Germinal center (tissue), 1 donor: ENCODE measurements at places on chromosomes 6 and 20.

DNA sequence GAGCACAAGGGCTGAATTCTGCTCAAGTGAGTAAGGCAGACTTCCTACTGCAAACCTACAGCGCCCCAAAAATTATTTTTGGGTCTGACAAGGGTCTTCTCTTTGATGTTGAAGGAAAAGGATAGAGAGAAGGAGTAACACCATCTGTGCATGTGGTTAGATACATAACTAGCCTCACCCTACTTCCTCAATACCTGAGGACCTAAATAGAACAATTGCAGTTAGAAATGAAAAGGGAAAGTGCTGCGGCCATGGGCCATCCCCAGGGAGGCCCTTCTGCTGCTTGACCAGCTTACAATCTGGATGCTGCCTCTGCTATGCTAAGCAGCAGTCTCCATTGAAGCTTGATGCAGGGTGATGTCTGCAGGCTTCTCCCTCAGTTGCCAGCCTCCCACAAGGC, 63.2 kb upstream of the ARMH2 start:
- DNase-seq: peak; percentile 58

DNA sequence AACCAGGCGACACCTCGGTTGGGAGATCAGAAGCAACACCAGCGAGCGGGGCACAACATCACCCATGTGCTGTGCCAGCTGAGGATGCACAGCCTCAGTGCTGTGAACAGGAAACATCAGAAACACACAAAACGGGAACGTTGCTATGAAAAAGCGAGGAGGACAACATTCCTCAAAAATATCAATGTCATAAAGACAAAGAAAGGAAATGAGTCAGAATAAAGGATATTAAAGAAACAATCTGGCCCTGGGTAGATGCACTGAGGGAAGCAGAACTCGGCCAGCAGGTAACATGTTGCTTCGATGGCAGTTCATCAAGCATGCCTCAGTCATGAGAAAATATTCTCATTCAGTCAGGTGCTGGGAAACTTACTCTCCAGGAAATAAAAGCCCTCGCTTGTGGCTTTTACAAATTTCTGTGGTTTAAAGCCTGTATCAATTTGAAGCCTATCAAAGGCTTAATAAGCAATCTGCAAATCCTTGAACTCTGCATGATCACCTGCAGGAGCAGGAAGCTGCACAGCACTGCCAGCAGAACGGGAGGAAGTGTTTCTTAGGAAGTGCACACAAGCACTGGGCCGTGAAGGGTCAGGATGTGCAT, 77.5 kb downstream of the GINS1 start:
- DNase-seq: no peak

GRCh38 chr6:44228031-44228430, 4.6 kb downstream of the SLC29A1 start:
- no peak for DNase-seq

- DNase-seq: peak; percentile 43
These were observed at the start of gene NKAPL for GRCh38 chr6:28258877-28259777. Gene NKAPL (plus strand): TSS chr6:28259297. CDS start chr6:28259372, 75 bp downstream.

GRCh38 chr20:47944682-47945081, 159.4 kb upstream of the SULF2 start:
- no peak for DNase-seq

GRCh38 chr20:34473262-34473883, 42.8 kb upstream of the DYNLRB1 start:
- DNase-seq: no peak

DNA sequence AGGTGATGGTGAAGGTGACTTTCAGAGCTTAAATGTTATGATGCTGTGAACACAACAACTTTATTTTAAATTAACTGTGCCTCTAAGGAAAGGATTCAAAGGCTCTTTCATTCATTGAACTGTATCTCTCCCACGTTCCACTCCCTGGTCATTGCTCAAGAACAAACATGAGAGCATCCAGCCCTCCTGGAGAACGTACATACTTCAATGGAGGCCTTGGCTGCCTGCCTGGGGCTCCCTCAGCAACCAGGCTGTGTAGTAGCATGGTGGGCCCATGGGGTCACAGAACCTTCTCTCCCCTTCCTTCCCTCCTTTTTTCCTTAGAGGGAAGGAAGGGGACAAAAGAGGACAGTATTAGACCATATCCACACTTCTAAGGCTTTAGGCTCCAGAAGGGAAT, 234.3 kb downstream of the CDC5L start:
- DNase-seq: no peak

GRCh38 chr6:145339089-145339488, 396.2 kb downstream of the EPM2A start:
- DNase-seq: no peak

- no peak for DNase-seq
These were observed 7.5 kb downstream of the MGME1 start for GRCh38 chr20:17976305-17976704.

- DNase-seq: no peak
These were observed 57.1 kb upstream of the MAP7 start for GRCh38 chr6:136607204-136607931.

DNA sequence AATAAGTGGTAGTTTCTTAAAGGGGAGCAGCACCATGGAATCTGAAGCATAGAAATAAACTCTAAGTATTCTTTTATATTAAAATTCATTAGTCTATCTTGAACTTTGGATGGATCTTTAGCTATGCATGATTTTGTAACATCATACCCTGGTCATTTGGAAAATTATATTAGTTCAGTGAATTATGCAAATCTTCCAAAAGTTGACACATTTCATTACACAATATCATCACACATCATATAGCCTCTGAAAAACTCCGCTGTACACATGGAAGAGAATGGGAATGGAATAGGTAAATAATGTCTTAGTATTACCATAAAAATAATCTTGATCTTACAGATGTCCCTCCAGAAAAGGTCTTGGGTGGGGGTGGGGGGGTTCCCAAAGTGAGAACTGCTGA, 96.1 kb downstream of the ATXN1 start:
- no peak for DNase-seq

DNA sequence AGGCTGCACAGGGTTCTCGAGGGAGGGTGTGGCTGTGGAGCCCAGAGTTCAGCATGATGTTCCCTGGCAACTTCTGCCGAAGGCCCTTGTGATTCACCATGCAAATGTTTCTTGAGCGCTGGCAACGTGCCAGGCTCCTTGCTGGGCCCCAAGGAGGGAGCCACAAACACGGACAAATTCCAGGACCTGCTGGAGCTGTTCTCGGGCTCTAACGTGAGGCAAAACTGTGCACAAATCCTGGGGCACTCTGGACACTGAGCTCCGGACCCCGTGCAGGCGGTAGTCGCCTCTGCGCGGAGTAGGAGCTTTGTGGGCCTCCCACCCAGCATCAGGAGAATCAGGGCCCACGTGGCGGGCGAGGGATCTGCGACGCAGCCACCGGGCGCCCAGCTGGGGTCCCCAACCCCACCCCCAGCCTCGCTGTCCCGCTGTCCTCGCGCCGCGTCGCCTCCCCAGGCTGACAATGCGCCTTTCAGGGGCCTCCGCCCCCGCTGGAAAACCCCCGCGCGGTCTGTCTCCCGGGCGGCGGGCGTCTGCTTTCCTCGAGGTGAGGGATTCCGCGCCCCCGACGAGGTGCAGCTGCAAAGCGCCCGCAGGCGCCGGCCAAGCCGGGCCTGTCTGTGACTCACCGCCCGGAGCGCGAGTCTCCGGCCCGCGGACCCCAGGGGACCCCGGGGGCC, 31.7 kb upstream of the SCUBE3 start:
- no peak for DNase-seq

DNA sequence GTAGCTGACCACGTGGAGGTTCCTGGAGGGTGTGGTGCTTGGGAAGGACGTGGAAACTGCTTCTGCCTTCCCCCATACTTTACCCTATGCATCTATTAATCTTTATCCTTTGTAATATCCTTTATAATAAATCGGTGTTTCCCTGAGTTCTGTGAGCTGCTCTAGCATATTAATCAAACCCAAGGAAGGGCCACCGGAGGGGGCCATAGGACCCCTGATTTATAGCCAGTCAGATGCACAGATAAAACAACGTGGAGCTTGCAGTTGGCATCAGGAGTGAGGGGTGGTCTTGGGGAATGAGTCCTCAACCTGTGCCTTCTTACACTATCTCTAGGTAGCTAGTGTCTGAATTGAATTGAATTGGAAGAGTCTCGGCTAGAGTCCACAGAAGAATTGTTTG, 36.5 kb upstream of the TFAP2A start:
- DNase-seq: no peak

DNA sequence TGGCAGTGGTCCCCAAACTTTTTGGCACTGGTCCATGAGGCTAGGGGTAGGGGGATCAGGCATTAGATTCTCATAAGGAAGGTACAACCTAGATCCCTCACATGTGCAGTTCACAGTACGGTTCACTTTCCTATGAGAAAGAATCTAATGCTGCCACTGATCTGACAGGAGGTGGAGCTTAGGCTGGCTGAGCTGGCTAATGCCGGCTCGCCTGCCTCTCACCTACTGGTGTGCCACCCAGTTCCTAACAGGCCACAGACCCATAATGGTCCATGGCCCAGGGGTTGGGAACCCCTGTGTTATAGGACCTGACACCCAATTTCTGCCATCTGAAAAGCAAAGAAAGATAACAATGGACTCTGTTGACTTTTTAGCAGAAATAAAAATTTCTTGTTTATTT, 199.6 kb downstream of the GMPR start:
- no peak for DNase-seq

DNA sequence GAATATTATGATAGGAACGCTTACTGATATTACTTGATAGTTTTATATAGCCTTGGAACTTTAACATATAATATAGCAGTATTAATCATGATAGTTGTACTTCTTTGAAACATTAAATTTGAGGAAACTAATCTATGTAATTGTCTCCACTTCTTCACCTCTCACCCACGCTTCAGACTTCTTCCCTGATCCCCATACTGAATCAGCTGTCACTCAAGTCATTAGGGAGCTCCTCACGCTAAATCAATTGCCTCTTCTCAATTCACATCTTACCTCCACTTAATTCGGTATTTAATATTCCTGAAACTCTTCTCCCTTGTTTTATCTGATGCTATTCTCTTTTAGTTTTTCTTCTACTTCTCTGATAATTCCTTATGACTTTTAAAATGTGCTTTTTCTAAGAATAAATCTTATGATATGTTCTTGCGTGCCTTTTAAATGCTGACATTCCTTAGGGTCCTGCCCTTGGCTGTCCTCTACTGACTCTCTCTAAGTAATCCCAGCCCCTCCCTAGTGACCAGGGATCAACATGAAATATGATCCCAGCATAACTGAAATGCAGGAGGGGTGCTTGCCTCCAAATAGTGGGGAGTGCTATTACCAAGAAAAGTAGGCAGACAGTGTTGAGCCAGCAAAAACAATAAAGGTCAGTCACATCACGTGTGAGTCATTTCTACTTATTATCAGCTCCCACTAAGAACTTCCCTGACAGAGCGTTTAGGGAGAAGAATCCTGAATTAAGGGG, 9.9 kb downstream of the ANKRD66 start:
- no peak for DNase-seq

GRCh38 chr20:60090631-60091030, 132.4 kb downstream of the CDH26 start:
- no peak for DNase-seq

- DNase-seq: peak; percentile 35
These were observed at the start of gene SDC4 for GRCh38 chr20:45347936-45348778. Gene SDC4 (minus strand): TSS chr20:45348424. CDS start chr20:45348384, 40 bp downstream.

GRCh38 chr6:12715437-12715836, 1.1 kb upstream of the PHACTR1 start:
- no peak for DNase-seq

DNA sequence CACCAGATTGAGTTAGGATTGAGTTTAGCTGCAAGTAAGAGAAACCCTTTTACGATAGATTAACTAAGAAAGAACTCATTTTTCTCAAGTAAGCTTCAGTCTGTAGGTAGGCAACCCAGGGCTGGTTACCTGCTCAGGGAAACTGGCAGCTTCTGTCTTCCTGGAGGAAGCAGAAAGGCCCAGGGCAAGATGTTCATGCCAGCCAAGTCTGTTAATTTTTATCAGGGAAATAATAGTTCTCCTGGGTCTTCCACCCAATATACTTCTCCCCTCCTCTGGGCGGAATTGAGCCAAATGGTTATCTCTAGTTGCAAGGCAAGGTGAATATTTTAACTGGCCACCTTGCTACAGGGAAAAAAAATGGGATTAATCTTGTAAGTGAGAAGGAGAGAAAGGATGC, 98.2 kb downstream of the UTRN start:
- DNase-seq: no peak

DNA sequence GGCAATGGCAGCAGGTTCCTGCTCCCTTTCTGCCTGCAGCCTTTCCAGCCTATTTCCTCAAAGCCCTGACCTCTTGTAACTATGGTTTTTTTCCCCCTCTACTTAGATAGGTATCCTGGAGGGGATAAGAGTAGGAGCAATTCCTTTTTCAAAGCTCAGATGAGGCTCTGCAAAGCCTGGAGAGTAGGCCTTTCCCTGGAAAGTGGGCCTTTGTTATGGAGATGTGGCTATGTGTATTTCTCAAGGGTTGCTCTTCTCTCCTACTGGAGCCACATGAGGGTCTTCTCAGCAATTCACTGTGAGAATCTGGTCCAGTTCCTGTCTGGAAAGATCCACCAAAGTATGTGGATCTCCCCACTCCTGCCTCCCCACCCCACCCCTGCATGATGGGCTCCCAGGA, 96.0 kb downstream of the DTD1 start:
- no peak for DNase-seq

DNA sequence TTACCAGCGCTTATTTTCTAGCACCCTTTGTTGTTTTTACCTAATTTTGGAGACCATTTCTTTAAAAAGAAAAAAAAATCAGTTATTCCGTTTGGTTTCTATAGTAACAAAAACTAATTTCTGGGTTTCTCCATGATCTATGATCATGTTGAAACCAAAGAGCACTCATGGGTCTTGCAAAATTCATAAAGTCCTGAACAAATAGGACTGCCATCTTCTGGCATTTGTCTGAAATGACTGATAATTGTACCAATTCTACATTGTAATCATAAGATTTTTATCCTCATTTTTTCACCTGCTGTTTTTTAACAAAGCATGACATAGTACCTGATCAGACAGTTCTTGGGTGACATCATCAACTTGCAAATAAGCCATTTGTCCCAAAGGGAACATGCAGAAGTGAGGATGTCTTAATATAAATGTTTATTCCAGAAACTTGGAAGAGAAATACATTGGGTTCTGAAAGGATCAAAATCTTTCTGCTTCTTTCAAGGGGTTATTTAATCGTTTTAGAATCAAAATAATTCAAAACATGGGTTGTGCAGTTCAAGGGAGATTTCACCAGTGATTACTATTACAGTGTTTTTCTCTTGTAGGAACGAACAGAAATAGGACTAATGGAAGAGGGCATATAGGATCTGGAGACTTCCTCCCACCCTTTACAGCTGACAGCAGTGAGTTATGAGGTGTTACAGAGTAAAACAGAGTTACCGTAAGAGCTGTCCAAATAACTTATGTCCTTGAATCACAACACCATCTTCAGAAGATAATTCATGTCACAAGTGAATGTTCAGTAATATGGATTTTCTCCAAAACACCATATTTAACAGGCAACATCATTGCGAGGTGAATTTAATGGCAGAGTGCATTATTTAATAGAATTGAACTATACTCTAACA, 87.1 kb upstream of the GJE1 start:
- no peak for DNase-seq

- DNase-seq: no peak
These were observed 77.6 kb downstream of the STK35 start for GRCh38 chr20:2179233-2179580.

DNA sequence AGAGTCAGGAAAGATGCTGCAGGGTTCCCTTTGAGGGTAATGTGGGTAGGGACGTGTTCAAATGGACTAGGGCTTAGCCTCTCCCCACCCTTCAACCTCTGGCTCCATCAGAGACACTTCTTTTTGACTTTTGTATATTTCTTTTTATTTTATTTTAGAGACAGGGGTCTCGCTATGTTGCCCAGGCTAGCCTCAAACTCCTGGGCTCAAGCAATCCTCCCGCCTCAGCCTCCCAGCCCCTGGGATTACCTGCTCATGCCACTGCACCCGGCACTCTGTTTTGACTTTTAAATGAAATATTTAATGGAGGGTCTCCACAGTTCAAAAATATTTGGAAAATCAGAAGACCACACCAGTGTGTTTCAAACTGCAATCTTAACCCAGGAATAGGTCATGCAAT, 8.6 kb downstream of the HNF4A start:
- DNase-seq: no peak
